ENCODE measurements at places on chromosomes 3 and 15.

DNA sequence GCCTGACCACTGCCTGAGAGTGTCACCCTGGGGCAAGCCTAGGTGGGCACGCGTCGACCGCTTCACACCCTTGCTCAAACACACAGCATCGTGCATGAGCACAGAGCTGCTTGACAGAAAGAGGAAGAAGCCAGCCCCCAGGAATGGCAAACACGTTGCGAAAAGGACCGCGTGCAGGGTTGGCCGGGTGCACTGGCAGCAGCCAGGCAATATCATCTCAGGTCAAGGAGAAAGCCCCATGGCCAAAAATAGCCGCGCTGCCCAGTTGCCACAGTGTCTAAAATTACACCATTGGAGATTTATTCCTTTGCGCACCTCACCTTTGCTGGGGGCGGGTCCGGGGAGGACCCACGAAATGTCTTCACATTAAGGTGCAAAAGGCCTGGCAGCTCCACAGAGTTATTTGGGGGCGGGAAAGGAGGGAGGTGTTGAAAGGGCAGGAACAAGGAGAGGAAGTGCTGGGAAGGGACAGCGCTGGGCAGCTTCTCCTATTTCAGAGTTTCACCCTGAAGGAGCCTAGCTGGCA lies 44.7 kb upstream of the NR2F2 start:
- DNase-seq, result no peak

DNA sequence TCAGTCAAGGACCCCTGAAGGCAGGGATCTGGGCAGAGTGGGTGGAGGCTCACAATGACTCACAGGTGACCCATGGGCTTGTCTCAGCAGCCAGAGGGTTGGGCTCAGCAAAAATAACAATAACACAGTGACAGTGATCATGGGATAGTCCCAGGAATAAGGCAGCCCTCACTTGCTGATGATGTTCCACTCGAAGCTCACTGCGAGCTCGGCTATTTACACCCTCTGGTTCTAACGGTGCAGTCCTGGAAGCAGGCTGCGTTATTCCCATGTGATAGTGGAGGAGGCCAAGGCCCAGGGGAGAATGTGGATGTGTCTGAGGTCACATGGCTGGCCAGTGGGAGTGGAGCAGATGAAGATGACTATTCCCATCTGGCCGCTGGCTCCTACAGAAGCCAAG lies 16.2 kb downstream of the CCDC33 start:
- DNase-seq, result no peak

DNA sequence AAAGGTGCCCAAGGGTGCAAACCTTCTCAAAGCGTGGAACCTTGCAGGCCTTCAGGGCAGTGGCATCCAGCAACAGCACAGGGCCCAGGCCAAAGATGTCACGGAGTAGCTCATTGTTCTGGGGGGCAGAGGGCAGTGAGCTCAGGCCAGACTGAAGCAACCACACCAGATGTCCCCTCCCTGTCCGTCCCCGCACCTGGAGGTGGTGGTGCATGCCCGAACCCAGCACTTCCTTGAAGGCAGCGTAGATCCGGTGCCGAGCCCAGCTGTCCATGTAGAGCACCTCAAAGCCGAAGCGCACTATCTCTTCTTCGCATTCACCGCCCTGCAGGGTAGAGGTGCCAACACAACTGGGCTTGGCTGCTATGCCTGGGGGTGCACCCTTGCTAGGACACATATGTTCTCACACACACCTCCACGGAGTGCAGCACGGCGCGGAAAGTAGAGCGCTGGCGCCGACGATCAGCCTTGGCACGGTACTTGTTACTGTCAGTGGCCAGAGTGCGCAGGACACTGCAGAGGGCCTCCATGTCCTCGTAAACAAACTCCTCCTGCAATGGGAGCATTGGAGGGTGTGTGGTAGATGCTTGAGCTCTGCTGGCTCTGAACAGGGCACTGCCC lies 3.7 kb downstream of the IFRD2 start:
- no peak for DNase-seq

DNA sequence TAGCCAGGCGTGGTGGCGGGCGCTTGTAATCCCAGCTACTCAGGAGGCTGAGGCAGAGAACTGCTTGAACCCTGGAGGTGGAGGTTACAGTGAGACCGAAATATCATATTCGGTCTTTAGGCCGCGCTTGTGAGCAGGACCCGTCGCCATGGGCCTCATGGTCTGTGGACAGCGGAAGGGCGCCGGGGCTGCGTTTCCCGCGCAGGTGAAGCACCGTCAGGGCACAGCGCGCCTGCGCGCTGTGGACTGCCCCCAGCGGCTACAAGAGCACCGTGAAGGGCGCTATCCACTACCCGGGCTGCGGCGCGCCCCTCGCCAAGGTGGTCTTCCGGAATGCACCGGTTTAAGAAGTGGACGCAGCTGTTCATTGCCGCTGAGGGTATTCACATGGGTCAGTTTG lies 482.0 kb upstream of the NAALADL2 start:
- DNase-seq, result no peak

DNA sequence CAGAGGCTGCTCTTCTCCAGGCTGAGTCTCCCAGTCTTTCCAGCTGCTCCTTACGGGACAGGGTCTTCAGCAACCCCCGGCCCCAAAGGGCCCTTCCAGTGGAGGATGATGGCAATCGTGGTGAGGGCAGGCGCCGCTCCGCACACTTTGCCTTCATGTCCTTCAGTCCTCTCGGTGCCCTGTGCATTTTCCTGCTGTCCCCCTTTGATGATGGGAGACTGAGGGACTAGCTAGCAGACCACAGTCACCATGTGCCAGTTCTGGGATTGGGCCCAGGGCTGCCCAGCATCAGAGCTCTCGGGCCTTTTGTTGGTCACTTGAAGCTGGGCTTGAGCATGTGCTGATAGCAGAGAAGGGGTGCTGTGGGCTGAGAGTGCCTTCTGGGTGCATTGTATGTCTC lies 8.8 kb upstream of the TXNRD3 start:
- DNase-seq, result no peak

DNA sequence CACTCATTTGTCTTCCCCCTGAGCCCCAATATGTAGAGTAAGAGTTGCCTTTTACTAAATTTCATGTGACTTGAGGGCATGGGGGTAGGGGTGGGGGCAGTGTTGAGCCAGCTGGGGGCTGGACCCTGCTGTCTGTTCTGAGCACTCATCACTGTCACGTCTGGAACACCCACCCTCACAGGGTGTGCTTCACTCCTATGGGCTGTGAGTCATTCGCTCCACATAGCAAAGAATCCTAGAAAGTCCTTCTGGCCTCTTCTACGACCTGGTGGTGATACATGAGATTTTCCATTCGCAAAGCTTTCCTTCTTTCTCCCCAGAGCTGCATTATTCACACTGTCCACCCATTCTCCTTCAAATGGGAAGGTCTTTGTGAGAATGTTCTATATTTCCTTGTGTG lies 43.6 kb upstream of the MGLL start:
- no peak for DNase-seq

DNA sequence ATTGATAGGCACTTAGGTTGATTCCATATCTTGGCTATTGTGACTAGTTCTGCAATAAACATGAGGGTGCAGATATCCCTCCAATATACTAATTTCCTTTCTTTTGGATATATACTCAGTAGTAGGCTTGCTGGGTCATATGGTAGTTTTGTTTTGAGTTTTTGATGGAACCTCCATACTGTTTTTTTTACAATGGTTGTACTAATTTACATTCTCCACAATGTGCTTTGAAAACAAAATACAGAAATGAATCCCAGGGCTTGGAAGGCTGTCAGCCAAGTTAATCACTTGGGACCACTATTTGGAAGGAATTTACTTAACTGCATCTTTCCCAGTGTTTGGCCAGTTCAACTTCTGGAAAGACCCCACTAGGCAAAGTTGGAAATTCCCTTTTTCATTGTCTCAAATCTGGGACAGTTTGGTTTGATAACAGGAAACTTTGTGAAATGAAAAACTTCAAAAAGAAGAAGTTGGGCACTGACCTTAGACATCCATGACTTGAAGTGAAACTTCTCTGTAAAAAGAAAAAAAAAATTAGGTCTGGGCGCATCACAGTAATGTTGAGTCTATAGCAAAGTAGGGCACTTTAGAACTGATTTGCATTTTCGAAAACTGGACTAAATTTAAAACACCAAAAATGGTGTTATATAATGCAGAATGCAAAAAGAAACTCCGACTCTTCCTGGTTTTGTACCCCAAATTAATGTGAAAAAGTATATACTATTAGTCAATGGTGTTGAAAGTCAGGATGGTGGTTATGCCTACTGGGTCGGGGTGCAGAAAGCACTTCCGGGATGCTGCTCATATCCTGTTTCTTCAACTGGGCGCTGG lies 6.0 kb downstream of the CTSH start:
- DNase-seq, result no peak

GRCh38 chr15:26848498-26848897 lies 18.4 kb upstream of the GABRA5 start:
- no peak for DNase-seq

GRCh38 chr15:87549296-87549695 lies 707.2 kb downstream of the NTRK3 start:
- no peak for DNase-seq

DNA sequence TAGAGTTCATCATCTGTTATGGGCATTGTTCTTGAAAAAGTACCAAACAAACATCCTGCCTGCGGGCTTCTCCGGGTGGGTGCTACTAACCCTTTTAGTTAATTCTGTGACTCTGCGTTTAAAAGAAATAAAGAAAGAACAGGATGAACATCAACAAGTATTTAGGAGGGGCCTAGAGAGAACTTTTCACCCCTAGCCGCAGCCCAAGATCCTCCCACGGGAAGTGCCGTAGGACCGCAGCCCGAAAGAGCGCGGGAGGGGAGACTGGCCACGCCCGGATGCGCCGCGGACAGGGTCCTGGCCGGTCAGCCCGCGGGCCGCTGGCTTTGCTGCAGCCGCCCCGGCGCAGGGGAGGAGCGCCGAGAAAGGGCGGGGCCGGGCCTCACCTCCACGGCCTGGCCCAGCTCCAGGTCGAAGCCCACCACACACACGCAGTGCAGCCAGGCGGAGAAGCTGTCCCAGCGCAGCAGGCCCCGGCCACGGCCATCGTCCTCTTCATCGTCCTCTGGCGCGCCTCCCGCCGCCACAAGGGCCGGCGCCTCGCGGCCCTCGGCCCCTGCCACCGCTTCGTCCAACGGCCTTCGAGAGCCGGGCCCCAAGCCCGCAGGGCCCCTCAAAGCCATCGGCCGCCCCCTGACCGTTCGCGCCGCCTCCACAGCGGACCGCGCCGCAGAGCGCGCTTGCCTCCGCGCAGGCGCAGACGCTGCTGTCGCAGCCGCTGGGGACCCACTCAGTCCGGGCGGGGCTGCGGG lies at the start of gene DENND6A:
DENND6A (minus strand) TSS at position 682 of the 752 bp plus-strand sequence; CDS start at position 623, 59 bp downstream.
- DNase-seq, result peak; percentile 95

DNA sequence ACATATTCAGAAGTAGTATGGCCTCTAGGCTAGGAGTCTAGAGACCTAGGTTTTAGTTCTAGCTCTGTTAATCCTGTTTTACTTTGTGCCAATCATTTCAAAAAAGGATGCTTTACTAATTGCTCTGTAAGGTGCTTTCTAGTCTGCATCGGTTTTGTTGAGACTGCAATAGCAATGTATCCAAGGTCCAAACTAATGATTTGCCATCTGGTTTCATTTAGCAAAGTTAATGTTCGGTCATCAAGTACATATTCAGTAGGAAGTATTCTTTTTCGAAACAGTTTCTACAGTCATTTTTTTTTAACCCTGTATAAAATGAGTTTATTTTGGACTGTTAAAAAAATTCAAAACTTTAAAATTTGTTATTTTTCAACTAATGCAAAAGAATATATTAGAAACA lies 2.0 kb upstream of the GALK2 start:
- DNase-seq, result no peak

Measured in NCI-H82 (cell line).